ENCODE measurements at places on chromosomes 6 and 20.

- no peak for DNase-seq
Measured at GRCh38 chr6:153405931-153406330, 274.8 kb upstream of the RGS17 start.

DNA sequence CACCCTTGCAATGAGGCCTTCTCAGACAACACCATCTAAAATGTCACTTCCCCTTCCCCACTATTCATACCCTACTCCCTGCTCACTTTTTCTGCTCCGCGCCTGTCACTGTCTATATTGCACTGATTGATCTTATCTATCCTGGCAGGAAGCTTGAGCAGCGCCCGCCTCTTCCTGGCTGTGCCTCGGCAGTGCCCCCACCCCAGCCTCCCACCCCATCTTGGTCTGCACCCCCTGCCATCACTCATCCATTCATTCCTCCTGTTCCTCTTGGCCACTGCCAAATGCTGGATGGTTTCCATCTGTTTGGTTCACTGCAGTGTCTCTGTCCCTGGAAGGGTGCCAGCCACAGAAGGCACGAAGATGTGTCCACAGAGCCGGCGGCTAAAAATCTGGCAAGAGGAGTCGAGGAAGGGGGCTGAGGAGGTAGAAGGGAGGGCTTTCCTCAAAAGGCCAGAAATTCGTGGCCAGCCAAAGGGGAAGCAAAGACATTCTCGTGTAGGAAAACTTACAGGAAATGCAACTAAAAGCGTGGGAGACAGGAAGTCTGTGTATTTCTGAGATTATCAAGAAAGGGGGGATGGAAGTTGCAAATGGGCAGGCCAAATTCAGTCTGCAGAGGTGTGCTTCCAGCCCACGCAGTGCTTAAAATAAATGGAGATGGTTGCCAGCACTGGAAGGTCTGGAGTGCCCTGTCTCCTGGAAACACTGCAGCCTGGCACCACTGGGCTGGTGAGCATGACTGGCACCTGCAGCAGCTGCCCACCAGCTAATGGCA lies 27.6 kb downstream of the SYNJ2 start:
- peak; percentile 65 for DNase-seq

DNA sequence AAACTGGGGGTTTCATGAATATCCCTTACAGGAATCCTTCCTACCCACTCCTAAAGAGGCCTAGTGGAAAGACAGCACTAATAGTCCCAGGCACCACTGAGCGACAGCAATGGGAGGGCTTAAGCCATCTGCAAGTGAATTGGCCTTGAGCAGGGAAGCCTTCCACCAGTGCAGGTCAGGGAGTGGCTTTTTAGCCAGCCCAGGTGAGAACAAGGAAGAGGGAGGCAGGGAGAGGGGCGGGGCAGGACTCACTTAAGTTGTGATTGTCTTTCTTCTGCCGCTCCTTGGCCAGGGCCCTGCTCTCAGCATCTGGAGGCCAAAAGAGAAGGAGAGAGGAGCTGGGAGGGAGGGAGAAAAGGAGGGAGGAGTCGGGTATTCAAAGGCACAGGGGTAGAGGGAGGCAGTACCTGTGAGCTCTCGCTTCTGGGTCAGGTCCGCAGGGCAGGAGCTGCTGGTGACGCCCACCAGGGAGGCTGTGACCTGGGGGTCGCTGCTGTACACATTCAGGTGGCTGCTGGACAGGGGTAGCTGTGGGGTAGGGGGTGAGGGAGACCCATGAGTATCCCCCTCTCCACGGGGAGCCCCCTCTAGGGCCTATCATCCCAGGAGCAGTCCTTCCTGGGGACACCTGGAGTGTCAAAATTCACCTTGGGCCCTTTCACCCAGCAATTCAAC lies 47.8 kb downstream of the TFEB start:
- no peak for DNase-seq

DNA sequence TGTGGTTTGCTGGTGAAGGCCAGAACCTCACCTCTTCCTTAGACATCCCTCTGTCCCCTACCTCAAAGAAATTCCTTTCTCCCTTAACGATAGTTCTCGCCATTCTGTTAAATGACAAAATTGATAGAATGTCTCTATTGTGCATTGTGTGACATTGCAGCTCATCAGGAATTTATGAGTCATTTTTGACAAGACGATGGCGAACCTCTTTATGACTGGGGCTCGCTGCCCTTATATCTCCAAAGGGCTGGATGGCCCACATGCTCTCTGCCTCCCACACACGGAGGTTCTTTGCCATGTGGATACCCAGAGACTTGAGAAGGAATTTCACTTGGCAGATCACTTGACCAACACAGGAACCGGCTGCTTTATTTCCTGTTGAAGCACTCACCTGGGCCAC lies 66.8 kb upstream of the RPS6KA2 start:
- DNase-seq, result no peak

DNA sequence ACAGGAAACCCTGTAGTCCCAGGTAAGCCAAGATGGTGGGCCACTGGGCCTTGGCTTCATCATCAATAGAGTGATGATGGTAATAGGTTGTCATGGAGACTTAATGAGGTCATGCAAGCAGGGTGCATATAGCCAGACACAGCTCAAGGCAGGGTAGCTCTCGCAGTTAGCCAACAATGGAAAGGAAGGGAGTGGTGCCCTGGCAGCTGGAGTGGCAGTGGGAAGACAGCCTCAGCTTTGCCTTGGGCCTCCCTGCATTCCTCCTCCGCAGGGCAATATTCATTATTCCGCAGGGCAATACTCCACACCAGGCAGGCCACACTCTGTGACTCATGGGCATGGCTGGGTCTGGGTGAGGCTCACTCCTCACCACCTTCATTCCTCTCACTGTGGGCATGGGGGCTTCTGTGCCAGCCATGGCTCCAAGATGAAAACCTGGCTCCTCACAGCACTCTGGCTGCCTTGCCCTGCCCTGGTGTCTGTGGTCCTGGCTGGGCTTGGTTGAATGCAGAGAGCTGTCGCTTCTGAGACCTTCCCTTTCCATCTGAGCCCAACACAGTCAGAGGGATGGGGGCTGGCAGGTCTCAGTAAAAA lies 163.1 kb upstream of the PMEPA1 start:
- no peak for DNase-seq

GRCh38 chr20:19531446-19531845 lies 226.6 kb upstream of the RIN2 start:
- DNase-seq, result no peak

GRCh38 chr20:54115172-54115854 lies 44.9 kb upstream of the BCAS1 start:
- DNase-seq, result no peak

DNA sequence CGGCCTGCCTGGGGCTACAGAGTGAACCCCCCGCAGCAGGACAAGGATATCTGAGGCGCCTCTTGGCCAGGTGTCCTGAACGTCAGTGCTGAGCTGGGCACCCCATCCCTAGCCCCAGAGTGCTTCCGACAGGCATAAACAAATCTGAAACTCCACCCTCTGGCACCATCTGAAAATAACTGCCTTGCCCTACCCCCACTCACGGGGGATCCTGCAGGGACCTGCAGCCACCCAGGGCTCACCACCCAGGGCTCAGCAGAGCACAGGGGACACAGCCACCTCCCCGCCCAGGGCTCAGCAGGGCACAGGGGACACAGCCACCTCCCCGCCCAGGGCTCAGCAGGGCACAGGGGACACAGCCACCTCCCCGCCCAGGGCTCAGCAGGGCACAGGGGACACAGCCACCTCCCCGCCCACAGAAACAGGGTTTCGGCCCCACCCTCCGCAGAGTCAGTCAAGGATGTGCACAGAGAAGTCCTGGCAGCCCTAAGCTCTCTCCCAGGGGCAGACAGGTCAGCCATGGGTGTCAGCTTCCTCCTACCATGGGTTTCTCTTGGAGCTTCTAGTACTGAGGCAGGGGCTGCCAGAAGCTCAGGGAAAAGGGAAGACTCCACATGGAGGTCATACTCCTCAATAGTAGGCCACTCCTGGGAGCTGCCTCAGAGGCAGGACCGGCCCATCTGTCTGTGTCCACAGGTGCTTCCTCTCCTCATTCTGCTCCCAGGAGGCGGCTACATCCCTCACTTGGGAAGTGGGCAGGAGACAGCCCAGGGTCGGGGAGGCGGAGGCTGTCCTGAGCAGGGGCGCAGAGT lies 4.6 kb downstream of the UCKL1 start:
- DNase-seq, result no peak

DNA sequence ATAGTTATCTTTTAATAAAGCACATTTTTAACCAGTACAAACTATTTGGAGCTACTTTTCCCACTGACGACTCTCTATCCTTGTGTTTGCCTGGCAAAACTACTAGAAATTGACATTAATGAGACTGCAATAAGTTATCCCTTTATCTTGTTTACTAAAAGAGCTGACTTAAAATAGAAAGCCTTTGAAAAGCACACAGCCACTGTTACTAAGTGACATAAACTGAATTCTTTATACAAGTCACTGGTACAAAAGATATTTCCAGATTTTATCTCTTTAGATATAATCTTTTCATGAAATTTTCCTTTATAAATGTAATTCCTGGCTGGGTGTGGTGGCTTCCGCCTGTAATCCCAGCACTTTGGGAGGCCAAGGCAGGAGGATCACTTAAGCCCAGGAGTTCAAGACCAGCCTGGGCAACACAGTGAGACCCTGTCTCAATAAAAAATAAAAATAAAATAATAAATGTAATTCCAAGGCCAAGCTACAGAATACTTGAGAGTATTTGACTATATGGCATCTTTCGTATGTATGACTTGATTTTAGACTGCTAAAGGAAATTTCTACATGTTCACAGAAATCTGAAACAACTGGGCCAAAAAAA lies 9.5 kb downstream of the MBOAT1 start:
- no peak for DNase-seq

GRCh38 chr6:118134206-118134605 lies 227.1 kb downstream of the SLC35F1 start:
- DNase-seq, result no peak

- no peak for DNase-seq
Measured at GRCh38 chr20:37449276-37449675, 71.8 kb upstream of the NNAT start.

DNA sequence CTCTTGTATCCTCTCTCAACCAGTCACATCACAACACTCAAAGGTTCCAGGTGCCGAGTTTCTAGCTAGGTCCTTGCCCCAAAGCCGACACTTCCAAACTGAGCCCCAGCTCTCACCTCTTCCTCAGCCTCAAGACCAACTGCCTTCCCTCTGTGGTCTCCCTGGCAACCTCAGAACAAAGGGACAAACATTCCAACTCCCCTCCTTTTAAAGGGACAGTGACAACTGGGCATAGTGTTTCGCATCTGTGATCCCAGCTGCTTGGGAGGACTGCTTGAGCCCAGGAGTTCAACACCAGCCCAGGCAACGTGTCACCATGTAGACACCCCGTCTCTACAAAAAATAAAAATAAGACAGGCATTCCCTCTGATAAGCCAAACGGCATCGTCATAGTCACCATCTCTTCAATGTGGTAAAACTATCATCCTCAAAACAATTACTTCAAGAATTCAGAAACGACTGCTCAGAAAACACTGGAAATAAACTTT lies 11.3 kb downstream of the DIDO1 start:
- DNase-seq, result no peak

DNA sequence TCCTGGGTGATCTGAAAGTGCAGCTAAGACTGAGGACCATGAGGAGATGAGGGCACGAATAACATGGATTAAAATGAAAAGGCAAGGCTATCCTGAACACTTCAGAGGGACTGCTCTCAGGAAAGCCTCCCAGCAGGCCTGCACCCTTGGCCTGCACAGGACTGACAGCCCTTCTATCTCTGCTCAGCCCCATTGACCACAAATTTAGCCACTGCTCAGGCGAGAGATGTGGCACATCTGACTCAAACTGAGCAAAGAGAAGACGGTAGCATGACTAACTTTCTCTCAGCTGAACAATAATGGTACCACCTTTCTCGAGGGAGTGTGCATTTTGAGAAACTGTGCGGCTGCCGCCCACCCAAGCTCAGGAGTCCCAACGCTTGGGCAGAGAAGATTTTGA lies 257.5 kb downstream of the ADGB start:
- DNase-seq, result no peak

DNA sequence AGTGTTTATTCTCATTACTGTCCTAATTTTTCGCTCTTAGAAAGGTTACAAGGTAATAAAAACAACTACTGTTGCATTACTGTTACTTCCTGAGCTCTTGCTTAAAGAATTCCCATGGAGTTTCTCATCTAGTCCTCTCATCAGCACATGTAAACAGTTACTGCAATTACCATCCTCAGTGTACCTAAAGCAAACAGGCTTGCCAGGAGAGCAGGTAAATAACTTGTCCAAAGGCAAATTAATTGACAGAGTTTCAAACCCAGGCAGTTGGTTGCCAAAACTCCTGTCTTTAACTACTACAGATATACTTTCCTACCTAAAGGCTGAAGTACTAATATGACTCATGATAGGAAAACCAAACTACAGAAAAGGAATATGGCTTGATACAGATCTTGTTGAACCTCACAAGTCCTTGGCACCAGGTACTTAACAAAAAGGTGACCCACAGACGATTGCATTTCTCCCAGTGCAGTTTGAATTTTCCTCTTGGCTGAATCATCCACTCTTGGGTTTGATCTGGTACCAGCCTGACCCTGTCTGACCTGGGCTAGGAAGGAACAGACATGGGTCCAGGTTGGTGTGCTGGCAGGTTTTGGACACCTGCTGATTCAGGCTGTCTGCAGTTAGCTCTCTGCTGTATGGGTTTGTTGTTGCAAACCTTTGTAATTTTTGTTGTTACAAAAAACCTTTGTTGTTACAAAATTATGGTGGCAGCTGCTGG lies 153.0 kb downstream of the CFAP61 start:
- DNase-seq, result no peak

GRCh38 chr6:162612613-162613012 lies 115.0 kb downstream of the PRKN start:
- no peak for DNase-seq

GRCh38 chr6:143248359-143248758 lies 187.7 kb downstream of the AIG1 start:
- DNase-seq, result no peak

DNA sequence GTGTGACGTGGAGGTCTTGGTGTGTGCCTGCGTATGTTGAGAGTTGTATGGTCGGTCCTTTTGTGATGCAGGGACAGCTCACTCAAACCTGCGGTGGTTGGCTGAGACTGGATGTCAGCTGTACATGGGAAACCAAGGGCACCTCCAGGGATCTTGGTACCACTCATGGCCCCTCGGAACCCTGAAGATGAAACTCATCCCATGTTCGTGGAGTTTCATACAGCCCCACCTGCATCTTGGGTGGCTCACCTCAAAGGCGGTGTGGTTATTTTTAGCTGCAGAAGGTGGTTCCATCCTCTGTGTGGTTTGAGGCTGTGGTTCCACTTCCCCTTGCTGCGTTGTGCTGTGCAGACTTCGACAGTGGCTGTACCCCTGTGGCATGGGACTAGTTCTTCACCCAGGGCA lies 52.6 kb upstream of the SLC22A1 start:
- DNase-seq, result no peak
